ENCODE measurements at places on chromosomes 3 and 15.

GRCh38 chr3:181855825-181856224 is 144.1 kb downstream of the SOX2 start:
- DNase-seq, result no peak

DNA sequence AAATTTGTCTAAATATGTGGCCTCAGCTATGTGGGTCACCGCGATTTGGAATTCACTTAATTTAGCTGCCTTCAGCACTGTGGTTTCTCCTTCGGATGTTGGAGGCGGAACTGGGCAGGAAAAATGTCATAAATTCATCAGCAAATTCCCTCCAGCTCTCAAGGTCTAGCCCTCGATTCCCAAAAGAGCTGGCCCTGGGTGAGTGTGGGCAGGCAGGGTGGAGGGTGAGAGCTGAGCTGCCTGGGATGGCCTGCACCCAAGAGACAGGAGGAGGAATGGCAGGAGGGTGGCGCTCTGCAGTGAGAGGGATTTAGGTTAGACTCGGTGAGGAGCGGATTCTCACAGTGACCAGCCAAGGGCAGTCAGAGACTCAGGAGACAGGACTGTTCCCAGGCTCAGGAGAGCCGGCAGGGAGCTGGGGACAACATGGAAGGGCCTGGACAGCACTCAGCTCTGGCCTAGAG is 57.1 kb downstream of the FEM1B start:
- no peak for DNase-seq

DNA sequence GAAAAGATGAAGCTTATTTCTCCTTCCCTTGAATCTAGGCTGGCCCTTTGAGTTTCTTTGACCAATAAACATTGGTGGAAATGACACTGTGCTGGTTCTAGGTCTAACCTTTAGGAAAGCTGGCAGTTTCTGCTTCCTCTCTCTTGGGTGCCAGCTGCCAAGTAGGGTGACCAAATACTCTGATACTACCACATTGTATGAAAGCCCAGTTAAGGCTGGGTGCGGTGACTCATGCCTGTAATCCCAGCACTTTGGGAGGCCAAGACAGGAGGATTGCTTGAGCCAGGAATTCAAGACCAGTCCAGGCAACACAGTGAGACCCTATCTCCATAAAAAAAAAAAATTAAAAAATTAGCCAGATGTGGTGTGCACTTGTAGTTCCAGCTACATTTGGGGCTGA is 320.7 kb downstream of the ZNF621 start:
- no peak for DNase-seq

DNA sequence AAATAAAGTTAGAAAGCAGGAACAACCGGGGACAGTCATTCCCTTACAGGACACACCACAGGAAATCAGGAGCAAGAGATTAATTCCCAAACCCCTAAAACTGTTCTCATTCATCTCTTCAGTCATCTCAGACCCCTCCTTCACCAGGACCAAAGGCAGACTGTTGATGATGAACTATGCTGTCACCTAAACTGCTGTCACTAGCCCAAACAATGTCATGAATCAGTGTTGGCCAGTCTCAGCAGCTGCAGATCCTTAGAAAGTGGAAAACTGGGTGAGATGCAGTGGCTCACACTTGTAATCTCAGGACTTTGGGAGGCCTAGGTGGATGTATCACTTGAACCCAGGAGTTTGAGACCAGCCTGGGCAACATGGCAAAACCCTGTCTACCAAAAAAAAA is 909.6 kb downstream of the ROBO1 start:
- no peak for DNase-seq

DNA sequence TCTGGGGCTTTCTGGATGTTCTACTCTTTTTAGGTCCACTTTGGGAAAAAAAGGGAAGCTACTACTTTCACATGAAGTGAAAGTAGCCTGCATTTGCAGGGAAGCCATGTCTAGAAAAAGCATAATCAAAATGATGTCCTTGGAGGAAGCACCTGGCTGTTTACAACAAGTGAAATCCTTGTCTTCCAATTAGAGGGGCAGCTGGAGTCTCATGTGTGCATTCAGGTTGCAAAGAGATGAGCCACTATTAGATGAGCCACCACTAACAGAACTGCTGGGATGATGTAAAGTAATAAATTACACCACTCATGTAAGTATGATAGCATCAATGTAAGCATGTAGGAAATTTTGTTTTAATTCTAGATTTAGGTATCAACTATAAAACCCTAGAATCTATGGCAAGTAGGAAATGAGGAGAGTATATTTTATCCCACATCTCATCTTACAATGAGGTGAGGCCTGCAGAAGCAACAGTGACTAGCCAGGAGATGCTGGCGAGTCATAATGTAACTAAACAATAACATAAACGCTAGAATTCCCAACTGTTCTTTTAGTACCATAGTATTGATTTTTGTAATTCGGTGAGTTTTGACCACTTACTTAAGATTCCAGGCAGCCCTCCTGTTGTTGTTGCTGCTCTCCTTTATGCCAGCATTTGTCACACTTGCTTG is 75.9 kb downstream of the TMEM108 start:
- no peak for DNase-seq

- DNase-seq, result peak; percentile 96
Measured at GRCh38 chr3:5187156-5187919, at the start of gene EDEM1. Gene EDEM1, plus strand, starts transcription at chr3:5187707. Its CDS starts 99 bp downstream, at chr3:5187806.

GRCh38 chr3:68931406-68932149 is 769 bp downstream of the TAFA4 start:
- DNase-seq, result no peak

GRCh38 chr15:57228395-57228794 is 147.9 kb upstream of the CGNL1 start:
- DNase-seq, result no peak

GRCh38 chr3:45365060-45365459 is 23.3 kb upstream of the LARS2 start:
- no peak for DNase-seq

- no peak for DNase-seq
Measured at GRCh38 chr3:183796372-183796771, 29.0 kb downstream of the MAP6D1 start.
